ENCODE measurements at places on chromosomes 6 and 20.

GRCh38 chr6:105780146-105780860, 305.8 kb upstream of the PRDM1 start:
- DNase-seq: no peak

- no peak for DNase-seq
Observed at GRCh38 chr6:67643281-67643680, 991.8 kb upstream of the ADGRB3 start.

GRCh38 chr6:17250237-17250636, 30.9 kb upstream of the RBM24 start:
- DNase-seq: no peak

- DNase-seq: no peak
Observed at GRCh38 chr6:23537828-23538227, 588.2 kb upstream of the NRSN1 start.

DNA sequence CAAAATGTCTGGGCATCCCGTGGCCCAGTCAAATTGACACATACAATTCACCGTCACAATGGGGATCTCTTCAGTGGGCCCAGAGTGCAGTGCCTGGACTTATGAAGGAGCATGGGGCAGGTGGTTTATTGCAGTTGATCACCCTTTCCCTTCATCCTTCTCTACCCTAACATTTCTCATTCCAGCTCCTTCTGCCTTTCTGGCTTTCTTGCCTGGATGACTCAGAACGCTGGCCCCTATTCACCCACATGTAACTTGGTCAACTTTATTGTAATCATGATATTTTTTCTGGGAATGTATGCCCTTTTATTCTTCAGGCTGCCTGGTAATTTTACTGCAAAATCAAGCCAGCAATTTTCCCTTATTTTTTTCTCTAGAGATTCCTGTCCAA, 179.9 kb upstream of the DTNBP1 start:
- no peak for DNase-seq

GRCh38 chr20:34222208-34222607, 19.0 kb upstream of the ASIP start:
- no peak for DNase-seq
